ENCODE measurements at places on chromosomes 1 and 21.

GRCh38 chr1:244414543-244414942, 37.2 kb downstream of the ADSS2 start:
- ATAC-seq, result no peak

DNA sequence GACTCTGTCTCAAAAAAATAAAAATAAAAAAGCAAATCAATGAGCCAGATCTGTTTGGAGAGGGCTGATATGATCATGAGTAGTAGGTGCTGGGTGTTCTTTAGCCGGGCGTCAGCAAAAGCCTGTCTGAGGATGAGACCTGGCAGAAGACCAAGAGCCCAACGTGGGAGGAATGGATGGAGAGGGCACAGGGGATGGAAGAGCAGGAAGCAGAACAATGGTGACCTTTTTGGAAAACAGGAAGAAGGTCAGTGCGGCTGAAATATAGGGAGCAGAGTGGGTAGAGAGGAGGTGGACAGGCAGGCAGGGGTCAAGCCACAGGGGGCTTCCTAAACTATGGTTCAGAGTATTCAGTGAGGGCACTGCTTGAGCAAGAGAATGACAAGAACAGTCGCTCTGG, 30.9 kb downstream of the VWA5B1 start:
- ATAC-seq, result no peak

DNA sequence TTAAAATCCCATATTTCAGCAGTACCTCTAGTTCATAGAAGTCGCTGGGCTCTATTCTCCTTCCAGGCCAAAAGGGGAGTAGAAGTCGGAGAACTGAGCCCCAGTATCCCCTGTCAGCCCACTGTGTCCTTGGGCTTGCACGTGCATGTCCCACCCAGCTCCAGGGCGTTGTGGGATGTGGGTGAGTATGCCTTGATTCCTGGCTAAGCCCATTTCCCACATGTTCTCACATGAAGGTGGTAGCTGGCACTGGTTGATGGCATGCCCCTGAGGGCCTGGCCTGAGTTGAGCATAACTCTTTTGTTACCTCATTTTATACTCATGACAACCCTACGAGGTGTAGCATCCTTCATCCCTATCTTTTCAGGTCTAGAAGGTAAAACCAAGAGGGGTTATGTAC, 8.0 kb downstream of the SLC6A17 start:
- ATAC-seq, result no peak

- ATAC-seq, result no peak
Observed at GRCh38 chr1:53142226-53142853, at the start of gene SLC1A7. Gene SLC1A7 (minus strand): TSS chr1:53142638. CDS start chr1:53142449, 189 bp downstream.

DNA sequence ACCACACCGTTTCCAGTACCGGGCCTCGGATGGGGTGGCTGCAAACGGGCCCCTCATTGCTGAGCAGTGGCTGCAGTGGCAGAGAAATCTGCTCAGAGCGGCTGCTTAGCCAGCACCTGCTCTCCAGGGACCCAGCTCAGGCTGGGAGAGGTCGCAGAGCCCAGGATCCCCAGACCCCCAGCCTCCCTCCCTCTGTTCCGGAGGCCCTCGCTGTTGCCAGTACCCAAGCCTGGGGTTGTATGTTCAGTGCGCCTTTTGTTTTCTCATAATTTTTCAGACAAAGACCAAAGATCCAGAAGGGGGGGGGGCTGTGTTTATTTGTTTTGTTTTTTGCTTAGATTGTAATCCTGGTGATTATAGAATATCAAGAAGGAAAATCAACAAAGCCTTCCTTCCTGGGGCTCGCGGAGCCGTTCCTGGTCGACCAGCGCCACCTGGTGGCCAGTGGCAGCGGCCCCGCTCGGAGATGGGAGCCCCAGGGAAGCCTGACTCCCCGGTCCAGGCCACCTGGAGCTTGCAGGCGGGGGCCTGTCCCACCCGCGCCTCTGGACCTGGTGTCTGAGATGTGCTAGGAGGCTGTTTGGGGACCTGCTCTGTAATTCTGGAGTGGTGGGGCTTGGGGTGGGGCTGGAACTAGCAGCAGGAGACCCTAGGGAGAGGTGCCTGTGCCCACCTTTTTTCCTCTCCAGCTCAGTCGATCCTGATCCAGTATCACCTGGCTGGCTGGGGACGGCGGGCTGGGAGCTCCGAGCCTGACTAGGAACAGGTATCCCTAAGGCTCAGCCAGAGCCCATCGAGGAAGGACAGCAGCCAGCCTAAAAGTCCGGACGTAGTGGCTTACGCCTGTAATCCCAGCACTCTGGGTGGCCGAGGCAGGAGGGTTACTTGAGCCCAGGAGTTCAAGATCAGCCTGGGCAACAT, 123.9 kb upstream of the VAMP3 start:
- ATAC-seq, result no peak

GRCh38 chr1:234916840-234917239, 211.8 kb downstream of the TOMM20 start:
- ATAC-seq, result no peak

DNA sequence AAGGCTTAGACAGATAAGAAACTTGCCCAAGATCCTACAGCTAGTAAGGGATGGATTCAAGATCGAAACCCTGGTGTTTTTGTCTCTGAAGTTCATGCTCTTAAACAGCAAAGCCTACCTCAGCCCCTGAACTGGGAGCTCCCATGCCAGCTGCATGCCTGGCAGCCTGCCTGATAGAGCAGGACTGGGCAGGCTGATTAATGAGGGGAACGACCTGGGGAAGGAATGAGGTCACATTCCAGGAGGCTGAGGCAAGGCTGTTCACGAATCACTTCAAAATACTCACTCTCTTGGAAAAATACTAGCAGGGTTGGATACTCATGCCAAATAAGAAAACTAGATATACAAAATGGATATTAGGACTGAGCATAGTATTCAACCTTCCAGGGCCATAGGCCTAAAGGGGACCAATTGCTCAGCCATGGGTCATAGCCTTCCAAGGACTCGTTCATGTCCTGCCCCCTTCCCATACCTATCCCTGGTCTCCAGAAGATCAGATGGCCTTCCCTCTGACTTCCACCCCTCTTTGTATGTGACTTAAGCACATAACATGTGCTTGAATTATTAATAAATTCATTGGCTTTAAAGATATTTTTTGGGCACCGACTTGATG, 15.6 kb upstream of the TACSTD2 start:
- ATAC-seq, result no peak

DNA sequence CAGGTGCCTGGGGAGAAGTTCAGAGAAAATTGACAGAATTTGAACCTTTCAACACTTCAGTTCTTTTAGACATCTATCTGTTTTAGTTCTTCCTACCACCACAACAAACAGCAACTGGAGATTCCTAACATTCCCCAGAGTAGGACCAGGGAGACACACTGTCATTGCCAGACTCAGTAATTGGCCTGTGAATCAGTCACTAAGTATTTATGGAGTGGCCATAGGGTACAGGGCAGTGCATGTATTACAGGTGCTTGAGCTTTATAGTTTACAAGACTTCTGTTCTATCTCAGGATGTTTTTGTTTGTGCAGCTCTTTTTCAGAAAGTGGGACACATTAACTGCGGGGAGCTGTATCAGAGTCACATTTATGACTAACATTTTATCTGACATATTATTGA, 1.7 kb downstream of the CDC14A start:
- ATAC-seq, result no peak

- peak; percentile 92 for ATAC-seq
Observed at GRCh38 chr1:85307987-85308832, 31.8 kb upstream of the BCL10 start.

DNA sequence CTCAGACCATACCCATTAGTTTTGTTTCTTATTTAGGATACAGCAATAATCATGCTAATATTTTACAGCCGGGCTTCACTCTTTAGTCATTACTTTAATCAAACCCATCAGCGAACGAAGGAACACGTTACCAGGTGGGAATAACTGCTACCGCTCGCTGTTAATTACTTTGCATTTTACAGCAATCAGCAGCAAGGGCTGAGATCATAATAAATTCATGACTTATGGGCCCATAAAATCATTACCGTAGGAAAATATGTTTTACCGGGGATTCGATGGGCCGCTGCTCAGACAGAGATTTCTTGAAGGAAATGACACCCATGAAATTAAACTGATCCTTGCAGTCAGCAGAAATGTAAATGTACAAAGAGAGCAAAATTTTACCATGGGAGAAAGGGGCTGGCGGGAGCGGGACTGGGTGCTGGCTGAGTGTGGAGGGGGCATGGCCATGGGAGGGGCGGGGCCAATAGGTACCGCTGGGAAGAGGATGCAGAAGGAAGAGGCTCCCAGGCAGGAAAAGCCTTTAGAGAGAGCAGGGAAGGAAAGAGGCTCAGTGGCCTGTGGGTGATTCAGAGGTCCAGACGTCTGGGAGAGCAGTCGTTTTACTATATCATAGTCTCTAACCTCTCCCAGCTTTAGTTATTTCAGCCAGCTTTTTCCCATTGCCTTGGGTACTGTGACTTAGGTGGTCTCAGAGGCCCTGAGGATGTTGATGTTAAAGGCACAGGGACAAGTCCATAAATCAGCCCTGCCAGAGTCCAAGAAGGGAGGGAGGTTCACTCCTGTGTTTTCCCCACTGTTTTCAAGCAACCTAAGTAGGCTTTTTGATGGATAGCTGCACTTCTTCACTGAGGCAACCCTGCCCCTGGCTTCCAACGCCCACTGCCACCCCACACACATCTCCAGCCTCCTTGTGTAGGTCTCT, 258.9 kb downstream of the SEC16B start:
- ATAC-seq, result no peak

DNA sequence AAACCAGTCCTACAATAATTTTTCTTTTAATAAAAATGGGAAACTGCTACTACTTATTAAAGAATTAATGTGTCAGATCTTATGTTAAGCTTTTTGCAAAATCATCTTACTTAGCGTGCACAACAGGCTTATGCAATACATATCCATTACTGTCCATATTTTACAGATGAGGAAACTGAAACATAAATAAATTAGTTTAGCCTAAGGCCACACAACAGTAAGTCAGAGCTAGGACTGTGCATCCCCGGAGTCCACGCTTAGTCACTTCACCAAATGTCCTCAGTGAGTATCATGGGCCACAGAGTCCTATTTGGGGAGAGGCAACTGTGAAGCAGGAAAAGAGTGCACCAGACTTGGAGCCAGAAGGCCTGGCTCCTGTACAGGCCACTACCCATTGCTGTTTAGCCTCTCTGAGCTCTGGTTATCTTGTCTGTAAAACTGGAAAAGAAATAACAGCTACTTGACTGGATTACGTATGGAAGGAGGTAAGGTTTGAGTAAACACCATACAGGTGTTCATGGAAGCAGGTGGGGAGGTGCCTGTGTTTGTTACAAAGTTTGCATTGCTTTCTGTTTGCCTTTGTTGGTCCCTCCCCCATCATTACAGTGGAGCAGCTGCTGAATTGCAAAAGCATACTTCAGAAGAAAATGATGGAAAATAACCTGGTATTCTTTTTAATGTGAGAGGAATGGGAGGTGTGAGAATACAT, 192.8 kb downstream of the FCRL5 start:
- ATAC-seq, result no peak

Data from stimulated activated memory B cell treated with anti-CD40 and anti-IgM and Interleukin-4, amounts not matched to agents 10 μg/mL and 1 μg/mL and 100 μg/mL, for 72 hours (primary cell).